ENCODE measurements at places on chromosomes 16 and 17.

- no peak for DNase-seq
Observed at GRCh38 chr17:44840936-44841335, 6.7 kb upstream of the HIGD1B start.

GRCh38 chr16:6841392-6841791, 491.3 kb upstream of the RBFOX1 start:
- no peak for DNase-seq

- no peak for DNase-seq
Observed at GRCh38 chr17:76658242-76658662, 14.7 kb upstream of the ST6GALNAC1 start.

GRCh38 chr16:57061084-57061905, 31.1 kb upstream of the CPNE2 start:
- no peak for DNase-seq

DNA sequence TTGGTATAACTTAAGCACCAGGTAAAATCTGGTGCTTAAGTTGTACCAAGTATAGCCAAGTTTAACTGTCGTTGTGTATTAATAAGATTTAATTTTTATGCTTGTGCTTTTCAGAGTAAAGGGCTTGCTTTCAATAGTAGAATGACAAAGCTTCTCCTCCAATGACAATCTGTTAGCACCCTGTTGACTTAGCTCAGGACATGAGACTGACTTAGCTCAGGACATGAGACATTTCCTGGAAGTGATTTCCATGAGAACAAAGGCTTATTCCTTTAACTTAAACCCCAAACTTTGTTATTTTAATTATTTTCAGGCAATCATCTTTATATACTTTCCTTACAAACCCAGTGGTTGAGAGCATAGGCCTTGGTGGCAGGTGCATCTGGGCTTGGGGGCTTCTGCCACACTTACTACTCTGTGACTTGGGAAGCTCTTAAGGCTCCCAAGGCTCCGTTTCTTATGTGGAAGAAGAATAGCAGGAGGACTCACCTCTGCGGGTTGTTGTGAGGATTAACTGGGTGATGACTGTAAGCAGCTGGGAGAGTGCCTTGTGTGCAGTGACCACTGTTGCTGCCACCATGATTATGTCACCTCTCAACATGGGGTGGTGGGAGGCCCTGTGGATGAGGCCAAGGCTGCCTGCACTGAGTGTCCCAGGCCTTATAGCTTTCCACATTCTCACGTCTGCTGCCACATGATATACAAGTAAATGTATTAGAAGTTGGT, 59.4 kb upstream of the CMIP start:
- DNase-seq = no peak

DNA sequence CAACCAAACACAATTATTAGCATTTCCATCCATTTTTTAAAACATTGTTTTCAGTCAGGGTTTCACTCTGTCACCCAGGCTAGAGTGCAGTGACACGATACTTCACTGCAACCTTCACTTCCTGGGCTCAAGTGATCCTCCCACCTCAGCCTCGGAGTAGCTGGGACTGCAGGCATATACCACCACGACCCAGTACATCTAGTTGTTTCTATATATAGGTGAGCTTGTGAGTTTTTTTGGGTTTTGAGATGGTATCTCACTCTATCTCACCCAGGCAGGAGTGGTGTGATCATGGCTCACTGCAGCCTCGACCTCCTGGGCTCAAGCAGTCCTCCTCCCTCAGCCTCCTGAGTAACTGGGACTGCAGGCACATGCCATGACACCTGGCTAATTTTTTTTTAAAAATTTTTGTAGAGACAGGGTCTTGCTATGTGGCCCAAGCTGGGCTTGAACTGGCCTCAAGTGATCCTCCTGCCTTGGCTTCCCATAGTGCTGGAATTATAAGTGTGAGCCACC, 21.5 kb upstream of the ATP5MC1 start:
- no peak for DNase-seq

DNA sequence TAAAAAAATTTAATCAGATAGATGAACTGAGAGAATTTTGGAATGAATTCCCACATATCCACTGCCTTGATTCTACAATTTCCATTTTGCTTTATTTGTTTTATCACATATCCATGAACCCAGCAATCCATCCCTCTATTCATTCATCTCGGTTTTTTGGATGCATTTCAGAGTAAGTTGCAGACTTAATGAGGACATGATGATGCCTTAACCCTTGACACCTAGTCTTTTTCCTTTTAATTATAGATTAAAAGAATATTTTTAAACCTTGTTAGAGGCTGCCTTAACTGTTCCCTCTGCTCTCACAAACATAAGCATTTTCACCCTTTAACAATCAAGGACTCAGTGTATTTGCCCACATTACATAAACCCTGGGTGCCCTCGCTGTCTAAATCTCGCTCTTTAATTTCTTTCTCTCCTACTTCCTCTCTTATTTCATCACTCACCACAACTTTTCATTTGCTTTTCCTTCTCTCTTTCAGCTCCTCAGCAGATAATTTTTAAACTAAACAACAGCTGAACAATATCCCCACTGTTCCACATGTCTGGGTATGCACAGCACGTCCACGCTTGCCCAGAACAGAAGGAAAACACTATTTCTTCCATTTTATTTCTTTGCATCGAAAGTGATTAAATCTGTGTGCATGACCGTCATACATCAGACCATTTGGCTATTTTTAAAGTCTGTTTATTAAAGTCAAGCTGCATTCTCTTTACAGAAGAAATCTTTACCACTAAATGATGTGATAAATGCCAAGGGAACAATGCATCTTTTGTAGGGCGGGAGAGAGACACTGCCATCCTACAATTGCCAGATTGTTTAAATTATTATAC, 39.9 kb downstream of the IQCK start:
- DNase-seq = no peak

DNA sequence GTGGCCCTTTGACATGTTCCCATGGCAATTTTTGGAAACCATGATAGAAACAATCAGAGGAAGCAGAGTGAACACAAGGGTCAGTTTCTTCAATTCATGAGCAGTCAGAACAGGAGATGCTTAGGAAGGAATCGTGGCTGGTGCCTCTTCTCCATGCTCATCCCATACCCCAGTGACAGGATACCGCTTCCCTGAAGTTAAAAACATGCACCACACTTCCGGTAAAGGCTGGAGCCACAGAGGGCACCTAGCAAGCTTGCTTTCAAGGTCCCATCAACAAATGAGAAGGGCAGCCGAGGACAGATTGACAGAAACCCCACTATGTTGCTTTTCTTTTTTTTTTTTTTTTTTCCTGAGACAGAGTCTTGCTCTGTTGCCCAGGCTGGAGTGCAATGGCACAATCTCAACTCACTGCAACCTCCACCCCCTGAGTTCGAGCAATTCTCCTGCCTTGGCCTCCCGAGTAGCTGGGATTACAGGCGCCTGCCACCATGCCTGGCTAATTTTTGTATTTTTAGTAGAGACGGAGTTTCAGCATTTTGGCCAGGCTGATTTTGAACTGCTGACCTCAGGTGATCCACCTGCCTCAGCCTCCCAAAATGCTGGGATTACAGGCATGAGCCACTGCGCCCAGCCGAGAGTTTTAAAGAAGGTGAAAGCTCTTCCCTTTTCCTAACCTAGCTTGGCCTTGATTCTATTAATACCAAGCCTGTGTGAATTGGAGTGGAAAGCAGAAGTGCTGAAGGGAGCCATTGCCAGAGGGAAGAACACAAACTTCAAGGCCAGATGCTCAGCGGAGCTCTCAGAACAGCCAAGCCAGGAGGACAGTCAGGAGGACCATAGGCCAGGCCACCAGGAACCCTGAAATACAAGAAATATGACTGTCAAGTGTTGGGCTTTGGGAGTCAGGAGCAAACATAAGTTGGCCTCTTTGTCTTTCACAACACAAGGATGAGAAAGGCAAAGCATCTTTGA, 16.6 kb downstream of the GP2 start:
- DNase-seq = no peak

DNA sequence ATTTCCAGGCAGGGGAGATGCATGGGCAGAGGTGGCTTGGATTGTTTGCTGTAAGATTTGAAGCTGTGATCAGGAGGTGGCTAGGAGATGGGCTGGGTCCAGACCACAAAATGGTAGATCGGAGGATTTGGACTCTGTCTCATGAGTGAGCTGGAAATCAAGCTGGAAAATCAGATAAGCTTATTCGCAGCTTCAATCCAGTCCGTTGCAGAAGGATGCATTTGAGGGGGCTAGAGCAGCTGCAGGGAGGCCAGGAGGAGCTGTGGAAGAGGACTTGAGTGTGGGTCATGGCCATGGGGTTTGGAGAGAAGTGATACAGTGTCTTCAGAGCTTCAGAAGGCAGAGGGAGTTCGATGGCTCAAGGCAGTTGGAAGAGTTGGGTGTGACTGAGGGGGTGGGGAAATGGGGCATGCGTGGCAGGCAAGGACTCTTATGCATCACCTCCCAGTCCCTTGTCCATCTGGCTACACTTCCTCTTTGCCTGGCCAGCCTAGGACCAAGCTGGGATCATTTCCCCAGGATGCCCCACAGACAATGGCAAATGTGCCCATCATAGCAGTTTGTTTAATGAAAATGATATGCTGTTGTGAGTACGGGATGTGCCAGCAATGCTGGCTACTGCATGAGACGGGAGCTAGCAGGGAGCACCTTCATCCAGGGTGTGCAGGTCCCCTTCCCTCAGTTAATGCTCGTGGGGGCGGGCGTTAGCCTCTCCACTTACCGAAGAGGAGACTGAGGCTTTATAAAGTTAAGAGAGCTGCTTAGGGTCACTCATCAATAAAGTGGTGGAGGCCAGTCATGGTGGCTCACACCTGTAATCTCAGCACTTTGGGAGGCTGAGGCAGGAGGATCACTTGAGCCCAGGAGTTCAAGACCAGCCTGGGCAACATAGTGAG, 20.6 kb downstream of the QPRT start:
- no peak for DNase-seq

DNA sequence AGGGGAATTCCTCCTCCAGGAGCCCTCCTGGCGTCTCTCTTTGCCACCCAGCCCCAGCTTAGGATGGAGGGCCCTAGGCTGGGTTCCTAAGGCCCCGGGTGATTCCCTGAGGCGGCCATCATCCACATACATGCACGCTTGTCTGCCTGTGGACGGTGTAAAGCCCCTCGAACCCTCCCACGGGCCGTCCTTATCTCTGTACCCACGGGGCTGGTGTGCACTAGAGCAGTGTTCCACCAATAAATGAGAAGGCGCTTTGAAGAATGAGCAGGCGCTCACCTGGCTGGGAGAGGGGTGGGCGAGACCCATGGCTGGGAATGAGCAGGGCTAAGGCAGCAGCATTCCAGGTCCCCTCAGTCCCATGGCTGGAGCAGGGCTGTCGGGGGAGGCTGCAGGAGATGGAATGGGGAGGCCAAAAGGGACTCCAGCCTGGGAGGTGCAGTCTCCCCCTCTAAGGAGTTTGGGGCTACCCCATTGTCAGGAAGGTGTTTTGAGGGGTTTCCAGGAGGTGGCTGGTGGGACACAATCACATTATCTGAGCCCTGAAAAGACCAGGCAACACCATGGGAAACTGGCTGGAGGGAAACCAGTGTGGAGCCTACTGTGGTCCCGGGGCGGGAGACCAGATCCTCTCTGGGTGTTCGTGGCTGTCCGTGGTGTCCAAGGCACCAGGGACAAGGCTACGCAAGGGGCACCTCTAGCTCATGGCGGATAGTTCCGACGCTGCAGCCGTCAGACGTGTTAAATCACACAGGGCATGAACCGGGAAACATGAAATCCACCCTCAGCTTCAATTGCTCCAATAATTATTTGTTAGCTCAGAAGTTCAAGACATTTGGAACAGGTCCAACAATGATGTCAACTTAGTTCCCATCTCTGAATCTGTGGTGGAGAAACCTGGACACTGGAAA, 87.5 kb upstream of the DNAH17 start:
- DNase-seq = no peak

DNA sequence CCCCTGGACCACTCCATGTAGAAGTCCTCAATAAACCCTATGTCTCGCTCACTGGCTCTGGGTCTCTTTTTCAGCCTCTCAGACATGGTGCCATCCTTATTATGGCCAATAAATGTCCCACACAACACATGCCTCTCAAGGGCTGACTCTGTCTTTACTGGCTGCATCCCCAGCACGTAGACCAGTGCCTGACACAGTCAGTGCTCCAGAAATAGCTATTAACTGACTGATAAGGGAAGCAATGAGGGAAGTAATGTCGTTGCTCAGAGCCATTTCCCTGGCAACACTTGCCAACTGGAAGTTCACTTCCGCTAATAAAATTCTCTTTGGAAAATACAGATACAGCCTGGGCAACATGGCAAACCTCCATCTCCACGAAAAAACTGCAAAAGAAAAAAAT, 19.1 kb upstream of the APOH start:
- no peak for DNase-seq

DNA sequence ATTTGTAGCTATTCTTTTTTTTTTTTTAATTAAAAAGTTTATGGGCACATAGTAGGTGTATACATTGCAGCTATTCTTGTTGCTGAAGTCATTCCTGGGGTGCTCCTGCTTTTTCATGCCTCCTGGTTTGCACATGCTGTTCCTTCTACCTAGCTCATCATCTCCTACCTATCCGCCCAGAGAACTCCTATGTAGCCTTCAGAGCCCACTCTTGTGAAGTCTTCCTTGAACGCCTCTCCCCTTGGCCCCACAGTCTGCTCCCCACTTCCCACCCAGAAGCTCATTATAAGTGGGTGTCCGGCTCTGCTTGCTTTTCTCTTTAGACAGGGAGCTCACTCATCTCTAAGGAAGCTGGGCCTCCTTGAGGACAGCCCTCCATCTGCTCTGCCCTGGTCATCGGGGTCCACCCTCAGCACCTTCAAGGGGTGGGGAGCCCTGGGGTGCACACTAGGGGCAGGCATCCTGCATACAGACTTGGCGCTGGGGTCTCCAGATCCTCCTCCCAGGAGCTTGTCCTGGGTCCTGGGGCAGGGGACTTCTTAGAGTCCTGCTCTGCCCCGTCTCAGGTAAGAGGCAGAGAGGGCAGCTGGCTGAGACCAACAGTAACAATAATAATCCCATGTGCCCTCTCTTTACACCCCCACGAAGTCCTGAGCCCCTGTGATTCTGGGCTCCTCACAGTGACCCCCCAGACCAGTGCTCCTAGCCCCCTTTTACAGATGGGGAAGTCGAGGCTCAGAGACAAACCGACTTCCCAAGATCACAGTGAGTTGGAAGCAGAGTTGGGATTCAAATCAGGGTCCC, 3.5 kb upstream of the B9D1 start:
- no peak for DNase-seq

DNA sequence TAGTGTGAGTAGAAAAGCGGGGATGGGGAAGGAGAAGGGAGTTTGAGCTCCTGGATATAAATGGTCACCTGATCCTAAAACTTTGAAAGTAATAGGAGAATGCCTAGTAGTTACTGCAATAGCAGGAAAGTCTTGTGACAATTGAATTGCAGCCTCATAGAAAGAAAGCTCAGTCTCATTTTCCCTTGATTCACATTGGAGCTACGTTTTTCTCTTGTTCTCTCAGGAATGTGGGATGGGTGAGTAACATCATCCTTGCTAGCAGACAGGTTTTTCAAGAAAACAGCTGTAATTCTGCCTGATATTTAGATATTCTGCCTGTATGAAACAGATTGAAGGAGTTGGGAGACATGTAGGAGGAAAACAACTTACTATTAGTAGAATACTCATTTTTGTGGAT, 25.3 kb downstream of the SF3B3 start:
- no peak for DNase-seq

DNA sequence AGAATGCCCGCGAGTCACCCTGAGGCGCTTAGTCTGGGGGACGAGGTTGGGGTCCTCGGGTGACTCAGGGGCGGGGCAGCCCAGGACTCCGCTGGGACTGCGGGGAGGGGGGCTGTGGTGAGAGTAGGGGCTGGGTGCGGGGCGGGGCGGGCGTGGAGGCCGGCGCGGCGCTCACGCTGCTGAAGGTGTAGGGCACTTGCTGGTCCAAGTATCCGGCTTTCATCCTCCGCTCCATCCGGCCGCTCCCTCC, 832 bp downstream of the ETV4 start:
- DNase-seq = no peak

GRCh38 chr16:53224951-53225533, 170.3 kb downstream of the CHD9 start:
- no peak for DNase-seq

GRCh38 chr16:2451851-2452320, 8.0 kb upstream of the TEDC2 start:
- no peak for DNase-seq
